Naive thymus-derived CD8-positive, alpha-beta T cell (primary cell): ENCODE measurements at places on chromosomes 6 and 20.

GRCh38 chr6:160714731-160715316, 12.8 kb downstream of the PLG start:
- DNase-seq = no peak

DNA sequence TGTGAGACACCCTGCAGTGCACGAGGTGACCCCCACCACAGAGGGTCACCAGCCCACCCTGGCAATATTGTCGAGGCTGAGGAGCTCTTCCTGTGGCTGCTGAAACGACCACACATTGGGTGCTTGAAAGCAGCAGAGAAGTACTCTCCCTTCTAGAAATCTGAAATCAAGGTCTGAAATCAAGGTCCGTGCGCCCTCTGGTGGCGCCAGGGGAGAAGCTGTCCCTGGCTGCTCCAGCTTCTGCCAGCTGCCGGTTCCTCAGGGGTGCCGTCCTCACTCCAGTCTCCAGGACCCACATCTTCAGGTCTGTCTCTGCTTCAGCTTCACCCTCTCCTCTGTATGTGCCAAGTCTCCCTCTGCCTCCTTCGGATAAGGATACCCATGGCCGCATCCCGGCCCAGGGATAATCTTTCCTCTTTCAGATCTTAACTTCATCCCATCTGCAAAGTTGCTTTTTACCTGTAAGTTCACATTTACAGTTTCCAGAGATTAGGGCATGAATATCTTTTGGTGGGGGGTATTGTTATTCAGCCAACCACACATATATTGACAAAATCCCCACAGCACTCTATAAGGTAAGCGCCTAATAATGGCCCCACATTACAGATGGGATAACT, 108.3 kb upstream of the PHACTR3 start:
- peak; percentile 60 for DNase-seq

DNA sequence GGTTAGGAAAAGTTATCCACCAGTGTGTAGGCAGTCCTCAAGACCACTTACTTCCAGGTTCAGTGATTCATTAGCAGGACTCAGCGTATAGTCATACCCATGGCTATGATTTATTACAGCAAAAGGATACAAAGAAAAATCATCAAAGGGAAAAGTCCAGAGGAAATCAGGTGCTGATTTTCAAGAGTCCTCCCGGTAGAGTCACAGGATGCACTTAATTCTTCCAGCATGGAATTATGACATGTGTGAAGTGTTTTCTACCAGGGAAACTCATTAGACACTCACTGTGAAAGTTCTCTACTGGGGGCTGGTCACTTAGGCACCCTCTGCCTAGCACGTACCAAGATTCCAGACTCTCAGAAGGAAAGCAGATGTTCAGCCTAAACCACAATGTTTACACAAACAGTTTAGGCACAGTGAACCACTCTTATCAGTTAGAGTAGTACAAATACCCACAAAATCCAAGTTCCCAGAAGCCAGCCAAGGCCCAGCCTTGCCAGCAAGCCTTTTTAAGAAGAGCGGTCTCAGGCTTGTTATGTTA, 10.2 kb downstream of the WFDC3 start:
- DNase-seq = no peak

DNA sequence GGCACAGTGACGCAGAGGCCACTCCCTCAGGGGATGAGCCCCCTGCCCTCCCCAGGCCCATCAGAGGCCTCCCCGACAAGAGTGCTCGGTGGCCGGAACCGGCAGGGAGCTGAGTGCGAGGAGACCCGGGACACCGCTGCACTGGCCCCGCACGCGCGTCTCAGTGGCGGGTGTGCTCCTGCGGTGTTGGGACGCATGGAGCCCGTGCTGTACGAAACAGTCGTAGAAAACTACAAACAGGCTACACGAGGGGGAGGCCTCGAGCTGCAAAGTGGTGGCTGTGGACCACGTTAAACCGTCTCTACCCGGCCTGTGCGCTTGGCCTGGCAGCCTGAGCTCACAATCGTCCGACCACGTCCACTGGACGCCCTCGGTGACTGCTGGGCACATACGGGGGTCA, 40.2 kb upstream of the FNDC1 start:
- DNase-seq = no peak

DNA sequence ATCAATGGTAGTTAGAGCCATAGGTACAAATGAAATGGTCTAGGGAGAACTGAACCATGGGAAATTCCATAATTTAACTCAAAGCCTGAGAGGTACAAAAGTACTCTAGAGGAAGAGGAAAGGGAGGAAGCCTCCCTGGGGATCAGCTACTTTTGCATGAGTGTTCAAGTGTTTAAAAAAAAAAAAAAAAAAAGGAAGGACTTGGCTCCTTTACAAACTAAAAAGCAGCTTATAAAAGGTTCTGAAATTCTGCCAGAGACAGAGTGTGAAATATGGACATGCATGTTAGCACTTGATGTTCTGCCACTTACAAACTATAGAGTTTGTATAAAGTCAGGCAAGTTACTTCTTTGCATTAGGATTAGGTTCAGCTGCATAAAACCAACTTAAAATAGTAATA, 290.0 kb downstream of the TBC1D7 start:
- DNase-seq = no peak

DNA sequence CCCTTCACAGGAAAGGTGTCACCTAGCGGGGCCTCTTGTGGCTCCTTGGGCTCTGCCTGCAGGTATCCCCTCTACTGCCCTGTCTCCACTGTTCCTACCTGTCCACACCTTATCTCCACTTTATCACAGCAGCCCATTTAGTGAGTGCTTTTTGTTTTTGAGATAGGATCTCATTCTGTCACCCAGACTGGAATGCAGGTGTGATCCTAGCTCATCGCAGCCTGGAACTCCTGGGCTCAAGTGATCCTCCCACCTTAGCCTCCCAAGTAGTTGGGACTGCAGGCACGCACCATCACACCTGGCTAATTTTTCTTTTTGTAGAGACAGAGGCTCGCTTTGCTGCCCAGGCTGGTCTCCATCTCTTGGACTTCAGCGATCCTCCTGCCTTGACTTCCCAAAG, 48.0 kb downstream of the BCAS4 start:
- no peak for DNase-seq

DNA sequence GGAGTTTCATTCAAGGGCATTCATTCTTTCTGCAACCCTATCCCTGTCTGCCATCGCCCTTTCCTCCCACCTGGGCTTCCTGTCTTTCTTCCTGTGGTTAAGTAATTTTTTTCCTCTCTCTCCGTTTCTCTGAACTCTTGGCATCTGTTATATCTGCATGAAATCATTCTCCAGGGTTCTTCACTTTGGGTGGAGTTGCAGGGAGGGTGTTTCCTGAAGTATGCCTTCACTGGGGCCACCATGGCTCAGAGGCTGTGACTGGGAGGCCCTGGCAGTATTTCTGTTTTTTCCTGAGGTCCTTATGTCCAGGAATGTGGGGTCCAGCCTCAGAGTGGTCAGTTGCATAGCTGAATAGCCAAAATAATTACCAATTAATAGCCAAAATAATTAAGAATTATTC, 137.2 kb downstream of the SLC35F1 start:
- no peak for DNase-seq

DNA sequence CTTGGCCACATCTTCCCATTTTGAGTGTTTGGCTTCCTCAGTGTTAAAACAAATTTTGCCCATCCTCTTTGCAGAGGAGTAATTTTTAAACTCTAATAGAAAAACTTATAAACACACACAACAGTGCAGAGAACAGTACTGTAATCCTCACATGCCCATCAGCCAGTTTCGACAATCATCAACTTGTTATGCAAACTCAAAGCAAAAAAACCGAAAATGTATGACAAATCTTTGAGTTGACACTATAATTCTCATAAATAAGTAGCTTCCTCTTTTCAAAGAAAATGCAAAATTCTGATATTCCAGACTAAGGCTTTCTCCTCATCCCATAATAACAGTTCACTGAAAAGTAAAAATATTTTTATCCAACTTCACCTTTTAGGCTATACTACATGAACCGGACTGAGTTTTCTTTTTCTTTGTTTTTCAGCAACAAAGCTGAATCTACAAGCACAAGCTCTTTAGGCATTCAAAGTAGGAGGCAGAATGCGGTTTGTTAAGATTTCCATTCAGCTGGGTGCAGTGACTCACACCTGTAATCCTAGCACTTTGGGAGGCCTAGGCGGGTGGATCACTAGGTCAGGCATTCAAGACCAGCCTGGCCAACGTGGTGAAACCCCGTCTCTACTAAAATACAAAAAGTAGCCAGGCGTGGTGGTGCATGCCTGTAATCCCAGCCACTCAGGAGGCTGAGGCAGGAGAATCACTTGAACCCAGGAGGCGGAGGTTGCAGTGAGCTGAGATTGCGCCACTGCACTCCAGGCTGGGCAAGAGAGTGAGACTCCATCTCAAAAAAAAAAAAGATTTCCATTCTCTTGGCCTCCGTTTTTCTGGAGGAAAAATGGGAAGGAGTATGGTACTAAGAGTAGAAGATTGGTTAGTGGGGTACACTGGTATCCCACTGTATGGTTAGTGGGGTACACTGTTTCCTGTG, 74.8 kb downstream of the GCNT2 start:
- no peak for DNase-seq

GRCh38 chr6:168154263-168154917, 75.4 kb upstream of the FRMD1 start:
- DNase-seq = no peak

DNA sequence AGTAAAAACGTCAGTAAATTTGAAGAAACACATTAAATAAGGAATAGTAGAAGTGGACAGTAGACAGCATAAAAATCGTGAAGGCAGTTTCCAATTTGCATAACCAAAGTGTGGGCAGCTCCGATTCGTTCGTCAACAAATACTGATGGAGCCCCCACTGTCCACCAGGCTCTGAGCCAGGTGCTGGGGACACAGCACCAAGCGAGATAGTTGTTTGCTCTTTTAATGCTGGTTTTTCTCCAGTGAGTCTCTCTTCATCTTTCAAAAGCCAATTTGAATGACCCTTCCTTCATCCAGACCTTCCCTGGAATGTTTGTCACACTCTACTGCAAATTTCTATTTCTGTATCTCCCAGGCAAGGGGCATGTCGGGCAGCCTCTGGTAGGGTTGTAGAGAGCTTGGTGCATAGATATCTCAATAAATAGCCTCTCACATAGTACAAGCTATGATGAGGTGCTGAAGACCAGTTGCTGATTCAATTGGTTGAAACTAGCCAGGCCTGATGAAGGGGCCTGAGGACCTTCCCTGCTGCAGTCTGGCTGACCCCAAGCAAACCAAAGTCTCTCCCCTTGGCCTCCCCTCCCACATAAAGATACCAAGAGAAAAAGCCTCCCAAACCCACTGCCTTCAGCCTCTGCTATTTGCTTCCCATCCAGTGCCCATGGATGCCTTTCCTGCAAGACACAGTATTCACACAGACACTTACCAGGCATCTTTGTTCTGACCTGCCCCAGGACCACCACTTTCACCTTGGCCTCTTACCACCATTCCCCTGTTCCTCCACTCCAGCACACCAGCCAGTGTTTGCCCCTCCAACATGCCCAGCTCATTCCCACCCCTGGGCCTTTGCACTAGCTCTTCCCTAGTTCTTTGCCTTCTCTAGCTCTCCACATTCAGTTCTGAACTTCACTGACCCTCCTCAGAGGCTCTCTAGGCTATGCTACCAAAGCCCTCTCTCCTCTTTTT, 125.2 kb downstream of the CEBPB start:
- no peak for DNase-seq

GRCh38 chr6:132813173-132813856, 1.1 kb upstream of the RPS12 start:
- peak; percentile 59 for DNase-seq

- DNase-seq = no peak
Observed at GRCh38 chr20:51160821-51161220, 137.9 kb upstream of the KCNG1 start.

- DNase-seq = peak; percentile 91
Observed at GRCh38 chr6:159106627-159107241, 61.9 kb upstream of the TAGAP start.

DNA sequence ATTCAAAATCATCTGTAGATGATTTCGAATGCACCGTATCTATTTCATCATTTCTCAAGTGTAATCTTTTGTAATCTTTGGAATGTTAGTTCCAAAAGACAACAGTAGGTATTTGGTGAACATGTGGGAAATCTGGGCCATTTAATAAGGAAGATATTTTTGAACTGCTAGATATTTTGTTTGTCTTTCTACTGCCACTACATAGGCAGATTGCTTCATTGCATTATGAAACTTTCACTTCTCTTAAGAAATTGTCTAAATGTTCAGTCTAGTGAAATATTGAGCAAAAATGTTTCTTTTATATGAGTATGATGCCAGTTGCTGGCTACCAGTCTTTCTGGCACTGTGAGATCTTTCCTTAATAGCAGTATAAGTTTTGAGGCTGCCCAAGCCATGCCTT, 527.8 kb upstream of the RNF217 start:
- DNase-seq = no peak

GRCh38 chr20:58130581-58130980, 97.9 kb downstream of the ANKRD60 start:
- no peak for DNase-seq

GRCh38 chr6:64732888-64733287, 974.1 kb downstream of the EYS start:
- DNase-seq = no peak

GRCh38 chr6:41306187-41306854, 19.8 kb upstream of the TREM1 start:
- DNase-seq = peak; percentile 36

- no peak for DNase-seq
Observed at GRCh38 chr20:48766205-48766604, 61.6 kb downstream of the PREX1 start.

- no peak for DNase-seq
Observed at GRCh38 chr20:51641866-51642265, 99.3 kb upstream of the NFATC2 start.

DNA sequence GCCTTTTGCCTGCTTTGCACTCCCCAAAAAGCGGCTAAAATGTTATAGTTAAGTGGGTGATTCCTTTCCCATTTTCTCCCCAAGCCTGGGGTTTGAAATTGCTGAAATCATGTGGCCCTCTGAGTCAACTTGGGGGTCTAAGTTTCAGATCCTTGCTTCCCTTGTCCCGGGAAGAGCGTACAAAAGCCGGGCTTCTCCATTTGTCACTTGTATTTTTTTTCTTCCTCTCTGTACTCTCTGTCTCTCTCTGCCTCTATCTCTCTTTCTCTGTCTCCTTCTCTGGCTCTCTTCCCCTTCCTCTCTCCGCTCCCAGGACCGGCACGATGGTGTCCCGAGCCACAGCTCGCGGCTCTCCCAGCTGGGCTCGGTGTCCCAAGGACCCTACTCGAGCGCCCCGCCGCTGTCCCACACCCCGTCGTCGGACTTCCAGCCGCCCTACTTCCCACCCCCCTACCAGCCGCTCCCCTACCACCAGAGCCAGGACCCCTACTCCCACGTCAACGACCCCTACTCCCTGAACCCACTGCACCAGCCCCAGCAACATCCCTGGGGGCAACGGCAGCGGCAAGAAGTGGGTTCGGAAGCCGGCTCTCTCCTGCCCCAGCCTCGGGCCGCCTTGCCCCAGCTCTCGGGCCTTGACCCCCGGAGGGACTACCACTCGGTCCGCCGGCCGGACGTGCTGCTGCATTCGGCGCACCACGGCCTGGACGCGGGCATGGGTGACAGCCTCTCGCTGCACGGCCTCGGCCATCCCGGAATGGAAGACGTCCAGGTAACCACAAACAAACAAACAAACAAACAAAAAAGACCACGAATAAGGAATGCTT, 4.6 kb downstream of the TFAP2B start:
- DNase-seq = no peak

DNA sequence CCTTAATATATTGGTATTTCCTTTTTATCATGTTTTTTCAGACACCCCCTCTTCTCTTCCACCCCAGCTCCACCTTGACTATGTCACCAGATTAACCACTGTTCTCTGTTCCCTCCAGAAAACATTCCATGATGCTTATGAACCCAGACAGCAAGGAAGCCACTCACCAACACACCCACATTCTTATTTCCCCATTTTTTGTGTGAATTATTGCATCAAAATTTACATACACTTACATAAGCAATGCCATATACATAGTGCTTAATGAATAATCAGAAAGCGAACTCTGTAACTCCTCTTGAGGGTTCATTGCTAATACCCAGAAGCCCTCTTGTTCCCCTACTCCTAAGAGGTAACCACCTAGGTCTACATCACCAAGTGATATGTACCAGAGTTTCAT, 182.3 kb upstream of the CDYL start:
- DNase-seq = no peak
